Mesenchymal stem cell (in vitro differentiated cells and primary cell): ENCODE measurements at places on chromosomes 5 and 9.
A peak's percentile ranks its signal among the peaks of the same experiment; 100 is the strongest.

DNA sequence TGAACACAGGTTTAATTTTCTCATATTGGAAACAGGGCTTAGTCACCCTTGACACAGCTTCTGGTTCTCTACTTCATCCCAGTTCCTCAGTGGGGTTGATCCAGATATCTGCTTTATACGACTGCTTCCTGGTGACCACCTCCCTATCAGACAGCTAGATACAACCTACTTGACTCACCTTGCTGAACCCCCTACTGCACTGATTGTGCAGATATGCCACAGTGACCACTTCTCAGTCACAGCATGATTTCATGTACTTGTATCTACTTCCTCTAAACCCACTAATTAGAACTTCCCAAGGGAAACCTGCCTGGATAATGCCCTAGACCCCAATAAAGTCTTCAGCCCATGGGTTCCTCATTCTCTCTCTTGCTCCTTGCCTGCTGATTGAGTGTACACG lies 18.4 kb upstream of the RFK start:
- no peak for DNase-seq

DNA sequence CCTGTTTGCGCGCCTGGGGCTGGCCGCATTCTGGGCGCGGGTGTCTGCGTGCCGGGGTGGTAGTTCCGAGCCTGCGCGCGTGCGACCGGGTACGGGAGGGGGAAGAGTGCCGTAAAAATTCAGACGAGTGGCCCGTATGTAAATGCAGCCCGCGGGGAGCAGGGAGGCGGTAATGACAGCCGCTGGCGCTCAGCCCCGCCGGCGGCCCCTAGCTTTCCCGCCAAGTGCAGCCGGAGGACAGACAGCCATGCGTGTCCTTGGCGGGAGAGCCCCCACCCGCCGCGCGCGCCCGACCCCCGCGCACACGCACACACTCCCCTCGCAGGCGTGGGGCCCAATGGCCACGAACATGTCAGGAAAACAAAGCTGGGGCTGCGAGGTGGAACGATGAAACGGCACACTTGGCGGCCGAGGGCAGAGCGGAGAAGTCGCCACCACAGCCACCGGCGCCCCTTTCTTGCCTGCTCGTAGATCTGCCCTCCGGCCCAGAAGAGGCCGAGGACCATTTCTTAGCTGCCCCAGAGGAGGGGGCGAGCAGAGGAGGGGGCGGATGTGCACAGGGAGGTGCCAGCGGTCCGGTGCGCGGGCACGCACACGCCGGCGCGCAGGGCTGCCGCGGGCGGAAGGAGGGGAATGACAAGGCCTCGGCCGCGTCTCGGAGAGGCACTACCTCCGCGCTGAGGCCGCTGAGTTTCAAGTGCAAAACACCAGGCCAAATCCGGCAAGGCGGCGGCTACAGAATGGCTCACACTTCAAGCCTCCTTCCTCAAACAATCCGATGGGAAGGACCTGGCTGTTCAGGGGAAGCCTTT lies 208.4 kb downstream of the MEF2C start:
- no peak for DNase-seq

DNA sequence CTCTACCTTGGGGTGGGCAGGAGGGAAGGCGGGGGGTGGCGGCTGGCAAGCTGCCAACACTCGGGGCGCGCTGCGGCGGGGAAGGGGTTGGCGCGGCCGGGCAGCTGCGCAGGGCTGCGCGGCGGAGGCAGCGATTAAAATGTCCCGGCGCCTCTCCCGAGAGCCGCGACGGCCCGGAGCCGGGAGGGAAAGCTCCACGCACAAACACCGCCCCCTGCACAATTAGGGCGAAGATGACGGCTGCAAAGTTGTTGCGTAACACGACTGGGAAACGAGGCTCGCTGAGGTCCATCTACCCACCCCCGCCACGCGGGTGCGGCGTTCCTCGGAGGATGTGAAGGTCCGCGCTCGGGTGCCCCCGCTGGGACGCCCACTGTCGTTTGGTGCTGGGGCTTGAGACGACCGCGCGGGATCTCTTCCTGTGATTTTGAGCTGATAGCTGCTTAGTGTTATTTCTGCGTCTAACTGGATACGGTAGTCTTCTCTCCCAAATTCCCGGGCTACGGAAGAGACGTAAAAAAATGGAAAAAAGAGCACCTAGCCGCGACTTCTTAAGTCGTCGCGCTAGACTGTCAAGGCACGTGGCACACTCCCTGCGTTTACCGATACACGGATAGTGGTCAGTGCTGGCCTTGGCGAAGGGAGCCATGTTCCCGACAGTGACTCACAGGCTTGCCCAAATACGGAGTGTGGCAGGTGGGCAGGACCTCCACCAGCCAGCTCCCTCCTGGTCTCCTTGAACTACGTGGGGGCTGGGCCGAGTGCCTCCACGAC lies 958 bp upstream of the NFIL3 start:
- DNase-seq: peak; percentile 92

DNA sequence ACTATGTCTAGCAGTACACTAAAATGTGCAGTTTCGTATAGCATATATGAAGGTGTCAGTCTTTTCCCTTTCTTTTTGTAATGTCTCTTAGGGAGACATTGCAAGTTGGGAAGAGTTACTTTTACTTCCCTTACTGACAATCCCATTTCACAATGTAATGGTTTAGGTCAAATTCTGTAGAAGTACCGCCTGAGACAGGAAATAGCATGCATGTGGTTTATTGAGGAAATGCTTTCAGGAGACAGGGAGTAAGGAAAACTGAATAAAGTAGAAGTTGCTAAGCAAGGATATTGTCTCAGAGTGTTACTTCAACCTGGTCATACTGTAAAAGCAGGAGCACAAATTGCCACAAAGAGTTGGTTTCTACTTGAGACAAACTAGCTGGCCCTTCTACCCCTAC lies 32.1 kb upstream of the MSANTD3 start:
- DNase-seq: peak; percentile 49

DNA sequence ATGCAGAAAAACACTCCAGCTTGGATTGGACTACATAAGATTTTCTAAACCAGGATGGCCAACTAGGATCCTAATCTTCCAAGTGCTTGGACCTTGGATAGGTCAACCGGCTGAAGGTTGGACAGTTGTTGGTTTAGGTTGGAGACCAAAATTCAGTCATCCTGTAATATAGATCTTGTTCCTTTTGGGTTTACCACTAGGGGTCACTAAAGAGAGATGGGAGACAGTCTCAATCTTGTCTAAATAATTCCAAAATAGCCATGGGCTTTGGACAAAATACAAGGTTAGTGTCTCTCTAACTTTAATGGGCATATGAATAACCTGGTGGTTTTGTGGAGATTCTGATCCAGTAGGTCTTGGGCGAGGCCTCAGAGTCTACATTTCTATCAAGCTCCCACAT lies 148.7 kb upstream of the ERCC6L2 start:
- peak; percentile 57 for DNase-seq

- DNase-seq: peak; percentile 53
These were observed 293.4 kb downstream of the YTHDC2 start for GRCh38 chr5:113806904-113807303.

- DNase-seq: no peak
These were observed 779.3 kb upstream of the ACO1 start for GRCh38 chr9:31605164-31605563.

- DNase-seq: no peak
These were observed 283.9 kb downstream of the GADD45G start for GRCh38 chr9:89888677-89889076.

- DNase-seq: no peak
These were observed 419.5 kb upstream of the CDH10 start for GRCh38 chr5:25064306-25064705.

- DNase-seq: peak; percentile 84
These were observed 140.8 kb upstream of the OTULINL start for GRCh38 chr5:14440582-14441431.

GRCh38 chr5:64690417-64691151 lies at the start of gene SHISAL2B:
Gene SHISAL2B, plus strand, starts transcription at chr5:64690503. Its CDS starts 121 bp downstream, at chr5:64690624.
- DNase-seq: peak; percentile 30

DNA sequence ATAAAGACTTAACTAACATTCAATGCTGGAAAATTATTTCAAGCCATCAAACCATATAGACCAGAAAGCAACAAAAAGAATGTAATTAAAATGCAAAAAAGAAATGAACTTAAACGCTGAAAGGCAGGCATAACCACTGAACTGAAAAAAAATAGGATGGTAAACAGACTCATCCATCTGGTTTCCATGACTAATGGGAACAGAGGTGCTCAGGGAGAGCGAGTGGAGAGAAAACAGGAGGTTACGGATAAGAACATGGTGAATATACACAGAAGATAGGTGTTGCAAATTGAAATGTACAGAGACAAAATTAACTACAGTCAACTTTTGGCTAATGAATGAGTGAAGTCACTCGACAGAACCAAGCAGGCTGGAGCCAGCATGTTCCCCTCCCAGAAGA lies 43.5 kb upstream of the RNF38 start:
- no peak for DNase-seq

- peak; percentile 92 for DNase-seq
These were observed 25.1 kb upstream of the EEIG1 start for GRCh38 chr9:128005923-128006322.

GRCh38 chr5:96067251-96067650 lies 105.6 kb upstream of the ELL2 start:
- no peak for DNase-seq

DNA sequence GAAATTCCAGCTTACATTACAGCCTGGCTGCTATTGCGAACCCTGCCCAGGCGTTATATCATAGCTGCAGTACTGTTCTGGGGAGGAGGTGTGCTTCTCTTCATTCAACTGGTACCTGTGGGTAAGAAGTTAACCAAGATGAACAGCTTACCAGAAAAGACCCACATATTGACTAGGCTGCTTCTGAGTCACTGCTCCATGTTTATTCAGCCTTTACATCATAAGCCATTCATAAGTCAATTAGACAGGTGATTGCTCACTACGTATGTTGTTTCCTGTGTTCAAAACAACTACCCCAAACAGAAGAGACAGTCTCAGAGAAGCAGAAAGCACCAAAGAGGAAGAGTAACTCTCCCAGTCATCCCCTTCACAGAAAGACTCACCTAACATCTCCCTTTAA lies 34.7 kb upstream of the SLC22A5 start:
- peak; percentile 18 for DNase-seq

DNA sequence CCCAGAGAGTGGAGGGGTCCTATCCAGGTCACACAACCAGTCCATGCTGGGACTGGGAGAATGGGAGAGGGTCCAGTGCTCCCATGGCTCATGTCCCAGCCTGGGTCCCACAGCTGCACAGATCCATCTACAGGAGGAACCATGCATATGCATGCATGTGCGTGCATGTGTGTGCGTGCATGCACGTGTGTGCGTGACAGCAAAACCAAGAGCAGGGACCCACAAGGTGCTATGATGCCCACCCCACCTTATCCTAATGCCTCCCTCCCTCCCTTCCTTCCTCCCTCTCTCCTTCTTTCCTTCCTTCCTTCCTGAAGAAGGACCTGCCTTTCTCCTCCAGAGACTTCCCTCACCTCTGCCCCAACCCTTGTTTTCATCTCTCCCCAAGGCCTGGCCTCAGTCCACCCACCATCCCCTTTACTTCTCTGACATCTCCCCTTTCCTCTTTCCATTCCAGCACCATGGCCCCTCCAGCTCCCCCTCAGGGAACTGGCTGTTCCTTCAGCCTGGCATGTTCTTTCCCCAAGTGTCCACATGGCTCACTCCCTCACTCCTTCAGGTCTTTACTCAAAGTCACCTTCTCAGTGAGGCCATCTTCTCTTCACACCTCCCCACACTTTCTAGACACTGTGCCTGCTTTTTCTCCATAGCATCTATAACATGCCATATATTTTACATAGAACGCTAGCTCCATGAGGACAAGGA lies 21.8 kb downstream of the AQP7 start:
- DNase-seq: no peak

DNA sequence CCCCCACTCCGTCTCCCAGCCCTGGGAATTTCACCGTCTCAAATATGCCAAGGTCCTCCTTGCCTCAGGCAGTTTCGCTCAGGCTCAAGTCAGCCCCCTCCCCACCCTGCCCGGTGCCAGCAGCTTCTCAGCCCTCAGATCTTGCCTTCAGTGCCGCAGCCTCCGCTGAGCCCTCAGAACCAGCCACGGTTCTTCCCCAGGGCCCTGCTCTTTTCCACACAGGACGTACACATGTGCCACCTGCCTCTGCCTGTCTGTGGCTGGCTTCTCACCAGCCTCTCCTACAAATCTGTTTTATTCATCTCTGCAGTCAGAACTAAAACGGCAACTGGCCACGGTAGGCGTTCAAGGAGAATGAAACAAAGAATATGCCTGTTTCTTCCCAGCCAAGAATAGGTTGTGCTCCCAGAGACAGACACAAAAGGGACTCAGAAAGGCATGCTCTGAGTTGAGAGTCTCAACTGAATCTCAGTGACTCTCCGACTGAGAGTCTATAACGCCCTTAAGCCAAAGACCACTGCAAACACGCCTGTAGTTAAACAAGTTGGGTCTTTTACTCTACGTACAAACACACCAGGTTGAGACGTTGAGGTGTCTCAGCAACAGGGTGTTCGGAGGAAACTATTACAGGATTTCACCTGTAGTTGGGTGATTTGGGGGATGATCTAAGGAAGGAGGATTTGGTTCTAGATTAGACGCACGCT lies 10.6 kb upstream of the GRIN1 start:
- no peak for DNase-seq

GRCh38 chr9:76969716-76970115 lies 49.7 kb upstream of the FOXB2 start:
- no peak for DNase-seq

DNA sequence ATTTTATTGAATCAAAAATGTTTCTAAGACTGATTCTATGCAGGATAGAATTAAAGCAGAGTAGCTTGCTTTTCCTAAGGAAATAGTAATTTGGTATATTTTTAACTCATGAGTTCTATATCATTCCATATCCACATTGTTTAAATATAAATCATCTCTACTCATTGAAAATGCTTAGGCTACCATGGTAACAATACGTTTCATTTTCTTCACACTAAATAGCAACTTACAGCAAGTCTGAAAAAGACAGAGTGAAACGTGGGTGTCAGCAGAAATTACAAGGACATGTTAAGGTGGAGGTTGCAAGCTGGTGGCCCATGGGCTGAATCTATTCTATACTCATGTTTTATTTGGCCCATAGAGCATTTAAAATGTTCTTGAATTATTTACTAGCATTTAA lies 487.9 kb downstream of the ARHGEF28 start:
- no peak for DNase-seq

DNA sequence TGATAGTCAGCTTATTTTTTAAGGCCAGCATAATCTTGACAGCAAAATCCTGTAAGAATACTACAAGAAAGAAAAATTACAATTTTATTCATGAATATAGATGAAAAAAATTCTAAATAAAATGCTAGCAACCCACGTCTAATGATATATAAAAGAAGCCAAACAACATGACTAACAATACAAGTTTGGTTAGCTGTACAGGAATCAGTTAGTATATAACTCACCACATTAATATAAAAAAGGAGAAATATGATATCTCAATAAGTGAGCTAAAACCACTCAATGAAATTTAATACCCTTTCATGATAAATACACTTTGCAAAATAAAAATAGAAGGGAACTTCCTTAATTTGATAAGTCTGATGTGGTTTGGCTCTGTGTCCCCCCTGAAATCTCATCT lies 139.7 kb upstream of the MAN2A1 start:
- no peak for DNase-seq

- DNase-seq: peak; percentile 40
These were observed 19.7 kb downstream of the RIOK2 start for GRCh38 chr5:97163360-97163764.

- no peak for DNase-seq
These were observed 16.7 kb downstream of the MRRF start for GRCh38 chr9:122281368-122281767.
